ENCODE measurements at places on chromosomes 2 and 18. TPM values are rescaled to one million over a fixed set of nuclear protein-coding genes. Genes with fewer than 3 reads are reported as not detected.

- DNase-seq: no peak
Measured at GRCh38 chr2:236284208-236284607, 20.0 kb upstream of the ASB18 start.

GRCh38 chr2:72780477-72780876 lies 45.4 kb downstream of the EXOC6B start:
- no peak for DNase-seq

- no peak for DNase-seq
Measured at GRCh38 chr2:94979406-94980375, 45.8 kb upstream of the MAL start.

- DNase-seq: no peak
Measured at GRCh38 chr18:69220529-69220928, 180.2 kb upstream of the DOK6 start.

- DNase-seq: peak; percentile 14
Measured at GRCh38 chr2:240611601-240612210, 13.6 kb upstream of the GPR35 start.

DNA sequence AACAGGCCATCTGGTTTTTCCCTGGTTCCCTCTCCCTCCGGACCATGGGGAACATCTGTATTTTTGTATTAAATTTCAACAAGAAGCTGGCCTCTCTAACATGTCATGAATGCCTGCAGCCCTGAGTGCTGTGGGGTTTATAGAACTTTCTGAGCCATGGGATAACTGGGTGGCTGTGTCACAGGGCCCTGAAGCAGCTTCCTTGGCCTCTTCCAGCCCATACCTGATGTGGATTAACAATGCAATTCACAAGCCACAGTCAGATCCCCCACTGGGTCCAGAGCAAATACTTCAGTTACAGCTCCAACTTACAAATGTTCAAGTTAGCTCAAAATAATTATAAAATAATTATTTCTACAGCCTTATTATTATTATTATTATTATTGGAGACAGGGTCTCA lies 307.8 kb upstream of the CELF4 start:
- DNase-seq: no peak

DNA sequence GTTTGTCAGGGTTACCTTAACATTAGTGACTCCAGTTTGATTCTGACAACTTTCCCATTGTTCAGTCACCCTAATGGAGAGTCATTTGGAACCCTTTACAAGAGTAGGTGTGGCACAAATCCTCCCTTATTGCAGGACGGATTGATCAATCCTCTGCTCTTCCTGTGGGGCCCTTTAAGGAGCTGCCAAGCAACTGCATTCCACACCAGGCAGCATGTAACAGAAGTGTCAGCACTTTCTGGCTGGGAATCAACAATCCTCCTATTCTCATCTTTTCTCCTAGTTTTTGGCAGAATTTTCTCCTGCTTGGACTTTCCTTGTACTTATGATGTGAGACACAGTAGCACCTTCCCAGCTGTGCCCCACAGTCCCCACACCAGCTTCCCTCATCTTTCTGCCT lies 177.8 kb downstream of the ST6GAL2 start:
- no peak for DNase-seq

GRCh38 chr18:55343396-55344073 lies 244.5 kb downstream of the TCF4 start:
- no peak for DNase-seq

DNA sequence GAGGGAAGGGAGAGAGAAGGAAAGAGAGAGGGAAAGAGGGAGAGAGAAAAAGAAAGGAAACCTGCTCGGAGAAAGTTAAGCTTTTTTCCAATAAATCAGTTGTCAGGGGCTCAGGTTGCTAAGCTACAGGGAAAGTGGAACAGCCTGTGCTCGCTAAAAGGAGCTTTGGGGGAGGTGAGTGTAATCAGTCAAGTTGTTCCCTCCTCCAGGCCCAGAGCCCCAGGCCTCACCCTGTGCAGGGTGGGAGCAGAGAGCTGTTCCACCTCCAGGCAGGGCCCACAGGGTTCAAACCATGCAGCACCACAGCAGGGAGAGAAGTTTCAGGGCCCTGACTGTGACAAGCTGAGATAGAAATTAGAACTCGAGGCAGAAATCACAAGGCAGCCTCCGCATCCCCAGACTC lies 56.4 kb upstream of the PPP1CB start:
- DNase-seq: no peak

DNA sequence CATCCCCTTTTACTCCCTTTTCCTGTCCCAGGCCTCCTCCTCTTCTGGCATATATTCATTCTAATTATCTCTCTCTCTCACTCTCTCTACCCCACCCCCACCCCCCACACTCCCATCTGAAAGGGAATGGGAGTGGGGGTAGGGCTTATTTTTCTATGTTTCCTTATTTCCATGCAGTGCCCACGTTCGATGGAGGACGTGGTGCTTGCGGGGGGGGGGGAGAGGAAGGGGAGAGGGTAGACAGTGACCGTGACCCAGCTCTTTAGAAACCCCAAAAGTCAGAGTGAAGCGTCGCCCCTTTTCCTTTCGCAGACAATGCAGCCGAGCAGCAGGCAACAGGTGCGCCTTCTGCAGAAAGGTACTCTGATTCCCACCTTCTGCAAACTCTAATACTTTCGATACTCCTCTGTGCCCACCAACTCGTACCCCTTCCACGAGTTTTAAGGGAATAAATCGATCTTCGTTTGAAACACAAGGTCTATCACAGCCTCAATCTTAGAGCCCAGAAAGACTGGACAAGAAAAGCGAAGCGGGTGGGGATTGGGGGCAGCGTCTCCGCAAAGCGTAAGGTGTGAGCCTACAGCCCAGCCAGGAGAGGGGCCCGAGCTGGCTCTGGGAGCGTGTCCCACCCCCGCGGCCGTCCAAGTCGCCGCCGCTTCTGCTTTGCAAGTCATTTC lies 891 bp upstream of the NR4A2 start:
- DNase-seq: peak; percentile 42

GRCh38 chr2:64386676-64387075 lies 67.3 kb upstream of the LGALSL start:
- no peak for DNase-seq

DNA sequence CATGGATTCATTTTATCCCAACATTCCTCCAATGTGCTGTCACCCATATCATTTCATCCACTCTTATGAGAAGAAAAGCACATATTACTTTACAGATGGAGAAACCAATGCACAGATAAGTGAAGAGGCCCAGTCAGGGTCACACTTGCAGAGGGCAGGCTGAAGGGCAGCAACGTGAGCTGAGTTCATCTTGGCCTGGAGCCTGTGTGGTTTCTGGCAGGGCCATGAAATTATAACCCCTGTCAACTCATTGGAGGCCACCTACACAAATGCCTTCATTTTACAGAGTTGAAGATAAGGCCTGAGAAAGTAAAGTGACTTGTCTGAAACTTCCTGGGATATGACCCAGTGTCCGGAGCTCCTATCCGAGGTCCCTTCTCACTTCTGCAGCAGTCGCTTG lies 88.4 kb upstream of the NRP2 start:
- DNase-seq: no peak

DNA sequence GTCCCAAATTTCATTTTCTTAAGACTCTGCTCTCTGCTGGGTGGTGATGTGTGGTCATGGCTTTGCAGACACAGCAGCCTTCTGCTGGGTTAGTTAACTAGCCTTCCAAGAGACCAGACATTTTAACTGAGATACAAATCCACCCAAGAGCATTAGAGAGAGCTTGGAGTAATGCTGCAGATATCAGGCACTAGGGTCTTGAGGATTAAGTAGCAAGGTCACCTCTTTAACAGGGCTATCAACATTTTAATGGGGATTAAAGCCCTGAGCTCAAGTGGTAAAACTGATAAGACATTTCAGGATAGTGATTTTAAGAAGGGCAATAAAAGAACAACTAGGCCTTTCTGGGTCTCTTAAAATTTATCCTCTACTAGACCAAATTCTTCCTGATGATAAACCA lies 461.2 kb downstream of the MEIS1 start:
- no peak for DNase-seq

- DNase-seq: no peak
Measured at GRCh38 chr2:190844700-190845401, 35.8 kb upstream of the GLS start.

- peak; percentile 24 for DNase-seq
Measured at GRCh38 chr18:961644-962355, 57.1 kb downstream of the ADCYAP1 start.

DNA sequence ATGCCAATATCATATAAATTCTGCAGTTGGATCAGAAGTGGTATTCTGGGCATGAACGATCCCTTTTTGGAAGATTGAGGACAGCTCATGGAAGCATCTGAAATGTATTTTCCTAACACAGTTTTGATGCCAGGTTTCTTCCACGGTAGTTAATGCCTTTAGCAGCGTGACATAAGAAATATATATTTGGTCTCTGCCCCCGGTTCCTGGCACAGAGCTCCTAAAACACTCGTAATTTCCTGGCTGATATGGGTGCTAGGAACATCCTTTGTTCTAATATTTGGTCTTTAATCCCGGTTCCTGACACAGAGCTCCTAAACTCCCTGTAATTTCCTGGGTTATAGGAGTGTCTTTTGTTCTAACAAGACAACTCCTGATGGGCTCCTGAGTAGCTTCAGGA lies 8.2 kb upstream of the CABLES1 start:
- no peak for DNase-seq

- no peak for DNase-seq
Measured at GRCh38 chr2:204571041-204571440, 25.8 kb downstream of the PARD3B start.

DNA sequence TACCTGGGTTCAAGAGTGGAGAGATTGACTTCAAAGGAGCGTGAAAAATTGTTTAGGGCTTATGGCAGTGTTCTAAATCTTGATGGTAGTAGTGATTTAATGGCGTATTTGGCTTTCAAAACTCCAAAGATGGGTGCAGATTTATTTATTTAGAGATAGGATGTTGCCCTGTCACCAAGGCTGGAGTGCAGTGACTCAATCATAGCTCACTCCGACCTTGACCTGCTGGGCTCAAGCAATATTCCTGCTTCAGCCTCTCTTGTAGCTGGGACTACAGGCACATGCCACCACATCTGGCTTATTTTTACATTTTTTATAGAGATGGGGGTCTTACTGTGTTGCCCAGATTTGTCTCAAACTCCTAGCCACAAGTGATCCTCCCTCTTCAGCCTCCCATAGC lies 52.5 kb downstream of the FAM117B start:
- no peak for DNase-seq

GRCh38 chr2:11161747-11162146 lies 6.5 kb downstream of the SLC66A3 start:
- DNase-seq: no peak

DNA sequence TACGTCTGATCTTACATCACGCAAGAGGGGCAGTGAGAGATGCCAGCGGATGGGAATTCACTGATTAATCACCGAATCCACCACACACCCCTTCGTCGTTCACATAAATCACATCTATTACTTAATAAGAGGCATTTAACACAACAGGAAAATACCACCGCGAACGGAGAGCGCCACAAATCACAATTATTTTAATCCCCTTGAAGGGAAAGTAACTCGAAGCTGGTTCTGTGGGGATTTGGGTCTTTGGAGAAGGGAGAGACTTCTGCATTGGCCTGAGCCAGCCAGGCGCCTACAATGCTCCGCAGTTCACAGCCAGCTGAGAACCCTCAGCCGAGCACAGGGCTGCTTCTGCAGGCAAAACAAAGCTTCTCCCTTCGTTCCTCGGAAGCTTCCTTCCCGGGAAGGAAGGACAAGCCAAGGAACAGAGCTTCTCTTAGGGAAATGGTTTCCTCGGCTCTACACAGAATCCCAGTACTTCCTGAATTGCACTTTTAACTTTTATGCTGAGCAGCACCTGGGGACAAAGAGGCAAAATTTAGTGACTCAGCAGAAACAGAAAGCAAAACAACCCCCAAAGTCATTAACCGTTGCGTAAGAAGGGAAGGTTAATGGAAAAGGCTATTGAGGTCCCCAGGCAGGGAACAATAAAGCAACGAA lies at the start of gene LRP1B:
LRP1B (minus strand) TSS at position 7 of the 660 bp plus-strand sequence. CDS start 287 bp downstream, outside the sequence.
- DNase-seq: peak; percentile 19

DNA sequence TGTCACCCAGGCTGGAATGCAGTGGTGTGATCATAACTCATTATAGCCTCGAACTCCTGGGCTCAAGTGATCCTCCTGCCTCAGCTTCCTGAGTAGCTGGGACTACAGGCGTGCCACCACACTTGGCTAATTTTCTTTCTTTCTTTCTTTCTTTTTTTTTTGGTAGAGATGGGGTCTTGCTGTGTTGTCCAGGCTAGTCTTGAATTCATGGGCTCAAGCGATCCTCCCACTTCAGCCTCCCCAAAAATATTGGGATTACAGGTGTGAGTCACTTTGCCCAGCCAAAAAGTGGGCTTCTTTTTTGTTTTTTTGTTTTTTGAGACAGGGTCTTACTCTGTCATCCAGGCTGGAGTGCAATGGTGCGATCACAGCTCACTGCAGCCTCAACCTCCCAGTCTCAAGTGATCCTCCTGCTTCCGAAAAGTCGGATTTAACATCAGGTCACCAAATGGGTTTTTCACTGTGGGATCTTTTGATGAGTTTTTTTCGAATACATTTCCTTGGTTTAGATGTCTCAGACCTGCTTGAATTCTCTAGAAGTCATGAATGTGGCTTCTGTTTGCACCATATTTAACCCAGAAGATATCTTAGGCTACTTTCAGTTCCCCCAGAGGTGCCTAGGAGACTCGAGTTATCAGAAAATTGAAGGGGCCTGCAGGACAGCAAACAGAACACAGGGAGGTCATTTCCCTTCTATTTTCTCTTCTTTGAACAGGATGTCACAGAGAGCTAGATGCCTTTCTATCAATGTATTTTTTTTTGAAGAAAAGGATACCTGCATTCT lies 8.9 kb downstream of the RAB31 start:
- DNase-seq: no peak

DNA sequence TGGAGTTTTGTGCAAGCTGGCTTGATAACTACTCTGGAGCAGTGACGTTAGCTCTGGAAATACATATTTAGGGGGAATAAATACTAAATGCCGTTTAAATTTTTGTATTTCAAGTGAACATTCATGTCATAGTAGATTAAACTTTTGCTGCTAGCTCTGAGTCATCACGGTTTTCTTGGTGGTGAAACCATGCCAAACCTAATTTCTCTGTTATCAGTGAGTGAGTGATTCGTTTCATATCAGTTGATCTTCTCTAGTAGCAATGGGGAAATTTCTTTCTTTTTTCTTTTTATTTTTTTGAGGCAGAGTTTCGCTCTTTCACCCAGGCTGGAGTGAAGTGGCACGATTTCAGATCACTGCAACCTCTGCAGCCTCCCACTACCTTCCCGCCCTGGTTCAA lies 211.1 kb downstream of the PTPRM start:
- DNase-seq: no peak

MGAT4A gene
- 2.1 TPM for total RNA-seq

HNRNPA3 gene
- 55.4 TPM for total RNA-seq

MYOM1 gene
- 0.55 TPM for total RNA-seq

KCNG2 gene
- 0.14 TPM for total RNA-seq

RTP5 gene
- total RNA-seq: not detected

C2orf80 gene
- not detected for total RNA-seq

OSBPL6 gene
- 9.2 TPM for total RNA-seq

CPLX4 gene
- not detected for total RNA-seq

DPYSL5 gene
- 3.8 TPM for total RNA-seq

SERPINB10 gene
- not detected for total RNA-seq

TMEM163 gene
- 0.14 TPM for total RNA-seq

STPG4 gene
- total RNA-seq: not detected

ASXL3 gene
- 0.07 TPM for total RNA-seq

GREB1 gene
- total RNA-seq: 16.9 TPM

PRSS56 gene
- not detected for total RNA-seq

Data from H7 (cell line).